NCI-H82 (cell line): ENCODE measurements at places on chromosomes 7 and 10.
A peak's percentile ranks its signal among the peaks of the same experiment; 100 is the strongest.

GRCh38 chr7:144834641-144835144 lies 1.2 kb downstream of the TPK1 start:
- peak; percentile 52 for DNase-seq

GRCh38 chr7:33901199-33901598 lies 4.1 kb upstream of the BMPER start:
- no peak for DNase-seq

GRCh38 chr7:45921381-45921698 lies 268 bp upstream of the IGFBP3 start:
- DNase-seq = no peak

DNA sequence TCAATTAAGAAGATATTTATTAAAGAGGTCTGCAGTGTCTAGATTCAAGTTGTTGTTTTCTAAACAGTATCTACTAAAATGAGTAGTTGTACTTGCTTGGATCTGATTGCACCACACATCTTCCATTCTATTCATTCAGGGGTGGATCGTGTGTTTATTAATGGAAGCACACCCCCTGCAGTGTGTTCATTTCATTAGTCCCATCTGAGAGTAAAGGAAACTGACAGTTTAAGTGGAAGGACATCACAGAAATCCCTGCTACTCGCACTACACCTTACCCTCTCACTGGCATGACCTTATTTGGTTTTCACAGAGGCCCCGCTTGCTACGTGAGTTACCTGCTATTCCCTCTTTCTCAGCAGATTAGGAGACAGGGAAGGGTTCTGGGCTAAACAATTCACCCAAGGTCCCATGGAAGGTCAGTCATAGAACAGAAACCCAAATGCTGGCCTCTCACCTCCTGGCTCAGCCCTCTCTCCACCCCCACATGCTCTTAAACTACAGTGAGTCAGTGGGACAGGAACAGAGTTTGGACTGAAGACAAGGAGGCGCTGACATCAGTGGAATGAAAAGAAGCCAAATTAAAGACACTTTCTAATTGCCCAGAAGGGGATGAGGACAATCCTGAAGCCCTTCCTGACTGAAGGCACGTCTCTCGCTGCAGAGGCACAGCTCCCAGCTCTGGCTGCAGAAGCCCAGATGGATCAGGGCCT lies 369.2 kb upstream of the NRP1 start:
- DNase-seq = no peak

DNA sequence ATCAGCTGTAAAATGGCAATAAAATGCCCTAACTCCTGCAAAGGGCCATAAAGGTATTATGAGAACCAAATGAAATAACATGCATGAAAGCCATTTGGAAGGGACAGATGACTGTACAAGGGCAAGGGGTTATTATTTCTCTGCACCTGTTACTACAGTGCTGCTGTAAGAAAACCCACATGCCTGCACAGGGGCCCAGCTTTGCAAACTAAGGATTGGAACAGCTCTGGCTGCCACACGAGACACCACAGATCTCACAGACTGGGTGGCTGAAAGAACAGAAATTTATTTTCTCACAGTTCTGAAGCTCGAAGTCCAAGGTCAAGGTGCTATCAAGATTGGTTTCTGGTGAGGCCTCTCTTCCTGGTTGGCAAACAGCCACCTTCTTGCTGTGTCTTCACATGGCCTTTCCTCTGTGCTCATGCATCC lies 409.0 kb upstream of the NRP1 start:
- DNase-seq = no peak
